ENCODE measurements at places on chromosomes 1 and 21. TPM values are rescaled to one million over a fixed set of nuclear protein-coding genes. Genes with fewer than 3 reads are reported as not detected.

The COL6A2 gene
- total RNA-seq, result 191 TPM

The NOS1AP gene
- total RNA-seq, result 4.6 TPM

The PRDM16 gene
- 14.2 TPM for total RNA-seq

The PTCH2 gene
- total RNA-seq, result 0.30 TPM

The PALMD gene
- 114 TPM for total RNA-seq

The PTP4A2 gene
- 271 TPM for total RNA-seq

The EXO1 gene
- 0.62 TPM for total RNA-seq

The TOMM20 gene
- total RNA-seq, result 76.7 TPM

The STIL gene
- total RNA-seq, result 0.65 TPM

The TCHHL1 gene
- not detected for total RNA-seq

The TRNAU1AP gene
- 11.7 TPM for total RNA-seq

The PLD5 gene
- total RNA-seq, result not detected

The SPRR2B gene
- not detected for total RNA-seq

The PTPRU gene
- total RNA-seq, result 22.1 TPM

The OPRD1 gene
- total RNA-seq, result not detected

The PTTG1IP gene
- total RNA-seq, result 133 TPM

The RGS13 gene
- total RNA-seq, result 0.30 TPM

The S100A7A gene
- total RNA-seq, result not detected

The DRAXIN gene
- total RNA-seq, result 0.05 TPM

The HCRTR1 gene
- 0.46 TPM for total RNA-seq

The CDC14A gene
- total RNA-seq, result 3.6 TPM

The FAM167B gene
- total RNA-seq, result 8.1 TPM

The KRTAP12-2 gene
- total RNA-seq, result not detected

The COL11A1 gene
- not detected for total RNA-seq

The RHOU gene
- 4.2 TPM for total RNA-seq

The RGS18 gene
- total RNA-seq, result 0.91 TPM

The THEMIS2 gene
- total RNA-seq, result 9.4 TPM

The HRNR gene
- not detected for total RNA-seq

The FCGR2B gene
- total RNA-seq, result 17.5 TPM

The NR1I3 gene
- not detected for total RNA-seq

The FAM72B gene
- not detected for total RNA-seq

The RASSF5 gene
- 3.9 TPM for total RNA-seq

The TRNP1 gene
- 31.7 TPM for total RNA-seq

The CD244 gene
- total RNA-seq, result 0.48 TPM

The PRR9 gene
- not detected for total RNA-seq

The CD2 gene
- total RNA-seq, result 0.51 TPM

The CHI3L1 gene
- 0.32 TPM for total RNA-seq

The FAM177B gene
- not detected for total RNA-seq

The NEK2 gene
- total RNA-seq, result not detected

The CHAF1B gene
- 0.54 TPM for total RNA-seq

The FCAMR gene
- not detected for total RNA-seq

The SLC6A9 gene
- total RNA-seq, result 0.78 TPM

The OSBPL9 gene
- total RNA-seq, result 41.7 TPM

The GJC2 gene
- total RNA-seq, result 1.6 TPM

The NEXN gene
- 370 TPM for total RNA-seq

The OR2L3 gene
- total RNA-seq, result not detected

The RBM11 gene
- total RNA-seq, result not detected

The TCEA3 gene
- 72.7 TPM for total RNA-seq

The HNRNPR gene
- 53.5 TPM for total RNA-seq

The PIK3C2B gene
- 17.7 TPM for total RNA-seq

The CCT3 gene
- total RNA-seq, result 128 TPM

The RPAP2 gene
- total RNA-seq, result 20.4 TPM

The TMEM125 gene
- not detected for total RNA-seq

The VAV3 gene
- 1.6 TPM for total RNA-seq
